ENCODE measurements at places on chromosomes 16 and 17. TPM values are rescaled to one million over a fixed set of nuclear protein-coding genes. Genes with fewer than 3 reads are reported as not detected.

Gene HYDIN
- total RNA-seq, result not detected

Gene ZP2
- not detected for total RNA-seq

Gene PRSS27
- 1.8 TPM for total RNA-seq

Gene KRT33A
- total RNA-seq, result not detected

Gene KRTAP9-3
- not detected for total RNA-seq

Gene FAM117A
- 10.9 TPM for total RNA-seq

- H3K27me3 ChIP-seq, result peaks cover 12% of the 10 kb centered on the region
- peaks cover 9% of the 10 kb centered on the region for H3K4me1 ChIP-seq
- no peak overlapping the region for H3K4me3 ChIP-seq
- no peaks in the 10 kb centered on the region for H3K36me3 ChIP-seq
Observed at GRCh38 chr16:68781784-68782183, 44.7 kb downstream of the CDH1 start.

- H3K27ac ChIP-seq, result no peak overlapping the region
- H3K4me3 ChIP-seq, result no peak overlapping the region
- no peak for DNase-seq
- peaks cover 17% of the 10 kb centered on the region for H3K27me3 ChIP-seq
Observed at GRCh38 chr17:79479876-79480275, 131.0 kb downstream of the RBFOX3 start.

- no peaks in the 10 kb centered on the region for H3K4me1 ChIP-seq
- H3K27me3 ChIP-seq, result no peaks in the 10 kb centered on the region
- no peak for DNase-seq
- no peaks in the 10 kb centered on the region for H3K36me3 ChIP-seq
Observed at GRCh38 chr16:65481956-65482355, 360.1 kb upstream of the CDH11 start.

- H3K36me3 ChIP-seq, result peaks cover 14% of the 10 kb centered on the region
- H3K27ac ChIP-seq, result no peak overlapping the region
- H3K4me3 ChIP-seq, result no peak overlapping the region
- H3K4me1 ChIP-seq, result peaks cover 7% of the 10 kb centered on the region
Observed at GRCh38 chr17:82835766-82836512, 3.9 kb downstream of the ZNF750 start.

GRCh38 chr17:27379888-27380533 is 76.2 kb upstream of the KSR1 start:
- no peak overlapping the region for H3K4me3 ChIP-seq
- peaks cover 32% of the 10 kb centered on the region for H3K27me3 ChIP-seq
- DNase-seq, result no peak

GRCh38 chr17:64547319-64547718 is 40.5 kb downstream of the CEP95 start:
- no peak for DNase-seq
- peaks cover 18% of the 10 kb centered on the region for H3K36me3 ChIP-seq
- H3K4me1 ChIP-seq, result no peaks in the 10 kb centered on the region
- H3K4me3 ChIP-seq, result no peak overlapping the region
- no peaks in the 10 kb centered on the region for H3K27me3 ChIP-seq

DNA sequence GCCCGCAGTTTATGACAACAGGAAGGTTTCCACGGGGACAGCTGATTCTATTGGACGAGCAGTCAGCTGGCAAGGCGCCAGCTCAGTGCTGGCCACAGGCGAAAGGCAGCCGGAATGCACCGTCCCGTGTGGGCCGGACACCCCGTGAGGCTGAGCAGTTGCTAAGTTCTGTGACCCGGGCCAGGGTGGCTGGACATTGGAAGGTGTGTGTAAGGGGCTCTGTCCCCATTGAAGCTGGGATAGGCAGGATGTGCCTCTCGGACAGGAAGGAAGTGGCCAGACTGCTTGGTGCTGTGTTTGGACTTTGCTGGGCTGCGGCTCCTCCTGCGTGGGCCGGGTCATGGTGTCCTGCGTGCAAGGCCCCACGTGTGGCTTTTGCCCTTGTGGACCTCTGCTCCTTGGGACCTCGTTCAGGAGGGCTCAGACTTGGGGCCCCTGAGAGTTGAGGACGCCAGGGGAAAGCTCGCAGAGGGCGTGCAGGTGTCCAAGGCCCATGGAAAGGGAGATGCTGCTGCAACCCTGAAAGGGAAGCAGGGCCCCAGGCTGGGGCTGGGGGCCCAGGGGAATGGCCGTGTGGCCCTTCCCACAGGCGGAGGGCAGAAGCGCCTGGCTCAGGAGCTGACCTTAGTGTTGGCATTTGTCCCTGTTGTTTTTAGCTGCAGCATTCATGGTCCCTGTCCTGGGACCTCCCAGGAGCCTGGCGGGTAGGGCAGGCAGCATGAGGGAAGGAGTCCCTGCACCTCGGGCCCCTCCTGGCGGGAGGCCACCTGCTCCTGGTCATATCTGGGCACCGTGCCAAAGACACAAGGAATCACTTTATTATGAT is 10.0 kb downstream of the BAIAP2 start:
- no peaks in the 10 kb centered on the region for H3K27me3 ChIP-seq
- H3K27ac ChIP-seq, result no peak overlapping the region

DNA sequence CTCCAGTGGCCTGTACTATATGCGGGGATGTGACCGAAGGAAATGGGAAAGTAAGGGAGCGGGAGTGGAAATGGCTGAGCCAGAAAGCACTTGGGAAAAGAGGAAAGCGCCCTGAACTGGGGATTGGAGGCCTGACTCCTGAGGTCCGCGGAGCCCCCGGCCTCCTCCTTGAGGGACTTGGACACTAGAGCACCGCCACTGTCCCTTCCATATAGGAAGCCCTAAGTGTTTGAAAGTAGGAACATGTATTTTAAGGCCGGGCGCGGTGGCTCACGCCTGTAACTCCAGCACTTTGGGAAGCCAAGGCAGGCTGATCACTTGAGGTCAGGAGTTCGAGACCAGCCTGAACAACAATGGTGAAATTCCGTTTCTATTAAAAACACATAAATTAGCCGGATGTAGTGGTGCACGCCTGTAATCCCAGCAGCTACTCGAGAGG is 530 bp upstream of the ZDHHC7 start:
- peaks cover 26% of the 10 kb centered on the region for H3K4me1 ChIP-seq
- peaks cover 6% of the 10 kb centered on the region for H3K36me3 ChIP-seq

DNA sequence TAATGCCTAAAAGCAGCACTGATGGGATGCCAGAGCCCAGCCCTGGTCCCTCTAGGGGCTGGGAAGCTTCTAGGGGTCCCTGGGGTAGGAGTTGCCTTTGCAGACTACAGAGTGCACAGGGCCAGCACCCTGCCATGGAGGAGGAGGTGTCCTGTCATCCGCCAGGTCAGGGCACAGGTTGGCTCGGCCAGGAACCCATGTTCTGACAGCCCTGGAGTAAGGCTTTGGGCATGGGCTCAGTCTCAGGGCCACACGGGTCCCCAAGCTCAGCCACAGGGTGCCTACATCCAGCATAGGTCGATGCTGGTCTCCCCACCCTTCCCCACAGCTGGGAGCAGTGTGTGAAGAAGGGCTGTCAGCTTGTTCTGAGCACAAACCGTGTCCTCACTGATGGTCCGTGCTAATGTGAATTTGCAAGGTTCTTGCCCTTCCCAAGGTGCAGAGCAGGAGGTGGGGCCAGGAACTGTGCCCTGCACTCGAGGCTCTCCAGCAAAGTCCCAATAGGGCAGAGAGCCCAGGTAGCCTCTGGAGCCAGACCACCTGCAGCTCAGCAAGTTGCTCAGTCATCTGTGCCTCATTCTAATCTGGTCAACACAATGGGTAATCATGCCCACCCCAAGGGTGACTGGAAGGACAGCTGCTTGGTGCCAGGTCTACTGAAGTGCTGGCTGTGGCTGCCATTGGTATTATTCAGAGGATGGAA is 72.8 kb downstream of the AMFR start:
- peaks cover 2% of the 10 kb centered on the region for H3K27me3 ChIP-seq
- peaks cover 19% of the 10 kb centered on the region for H3K4me1 ChIP-seq
- no peak for DNase-seq
- H3K27ac ChIP-seq, result no peak overlapping the region
- H3K4me3 ChIP-seq, result no peak overlapping the region

DNA sequence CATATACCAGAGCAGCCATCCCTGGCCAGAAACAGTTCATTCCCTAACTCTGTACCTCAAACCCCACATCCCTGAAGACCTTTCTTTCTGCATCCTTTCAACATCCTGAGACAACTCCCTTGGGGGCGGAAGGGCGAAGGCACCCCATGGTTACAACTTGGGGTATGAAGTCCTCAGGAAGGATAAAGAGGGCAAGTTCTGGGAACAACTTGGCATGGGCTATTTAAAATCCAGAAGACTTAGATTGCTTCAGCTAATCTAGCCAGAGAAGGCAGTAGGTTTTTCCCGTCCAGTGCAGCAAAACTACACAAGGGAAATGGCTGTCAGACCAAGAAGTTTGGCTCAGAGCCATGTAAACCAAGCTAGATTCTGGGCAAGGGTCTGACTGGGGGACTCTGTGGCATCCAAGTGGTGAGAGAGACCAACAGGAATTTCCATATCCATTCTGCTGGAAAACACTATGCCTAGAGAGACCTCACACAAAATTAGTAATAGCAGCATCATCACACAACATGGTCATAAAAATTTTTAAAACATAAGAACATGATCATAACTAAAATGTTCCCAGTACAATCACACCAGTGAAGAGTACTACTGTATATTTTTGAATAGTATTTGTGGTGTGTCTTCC is 113.2 kb downstream of the CDYL2 start:
- H3K27ac ChIP-seq, result no peak overlapping the region
- peaks cover 64% of the 10 kb centered on the region for H3K4me1 ChIP-seq
- H3K4me3 ChIP-seq, result no peak overlapping the region

DNA sequence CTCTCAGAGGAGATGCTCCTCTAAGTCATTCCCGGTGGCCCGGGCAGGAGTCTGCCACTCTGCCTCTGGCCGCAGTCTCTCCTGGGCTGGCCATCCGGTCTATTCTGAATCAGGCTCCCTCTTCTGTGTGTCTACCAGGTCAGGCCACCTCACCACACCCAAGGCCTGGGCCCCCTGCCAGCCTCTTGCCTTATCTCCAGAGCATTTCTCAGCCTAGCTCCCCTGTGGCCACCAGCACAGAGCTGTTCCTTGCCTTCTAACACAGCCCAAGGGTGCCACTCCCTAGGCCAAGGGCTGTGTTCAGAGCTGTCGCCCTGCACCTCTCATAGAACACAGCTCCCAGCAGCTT is 55.3 kb downstream of the MYO18A start:
- no peaks in the 10 kb centered on the region for H3K27me3 ChIP-seq
- DNase-seq, result no peak
- H3K4me1 ChIP-seq, result peaks cover 1% of the 10 kb centered on the region
- no peak overlapping the region for H3K4me3 ChIP-seq

GRCh38 chr16:1062895-1063294 is 9.7 kb upstream of the SSTR5 start:
- no peaks in the 10 kb centered on the region for H3K4me1 ChIP-seq
- no peak for DNase-seq
- H3K27me3 ChIP-seq, result peaks cover 7% of the 10 kb centered on the region
- H3K27ac ChIP-seq, result no peak overlapping the region
- H3K36me3 ChIP-seq, result no peaks in the 10 kb centered on the region

GRCh38 chr17:71004413-71004812 is 835.1 kb downstream of the KCNJ2 start:
- H3K27me3 ChIP-seq, result no peaks in the 10 kb centered on the region
- H3K36me3 ChIP-seq, result no peaks in the 10 kb centered on the region
- H3K27ac ChIP-seq, result no peak overlapping the region
- no peak overlapping the region for H3K4me3 ChIP-seq
- H3K4me1 ChIP-seq, result no peaks in the 10 kb centered on the region
- DNase-seq, result no peak

GRCh38 chr17:48624544-48625494 is 1.3 kb downstream of the HOXB9 start:
- DNase-seq, result peak; percentile 78
- no peak overlapping the region for H3K27ac ChIP-seq
- H3K27me3 ChIP-seq, result peaks cover 82% of the 10 kb centered on the region
- peaks cover 10% of the 10 kb centered on the region for H3K4me1 ChIP-seq

DNA sequence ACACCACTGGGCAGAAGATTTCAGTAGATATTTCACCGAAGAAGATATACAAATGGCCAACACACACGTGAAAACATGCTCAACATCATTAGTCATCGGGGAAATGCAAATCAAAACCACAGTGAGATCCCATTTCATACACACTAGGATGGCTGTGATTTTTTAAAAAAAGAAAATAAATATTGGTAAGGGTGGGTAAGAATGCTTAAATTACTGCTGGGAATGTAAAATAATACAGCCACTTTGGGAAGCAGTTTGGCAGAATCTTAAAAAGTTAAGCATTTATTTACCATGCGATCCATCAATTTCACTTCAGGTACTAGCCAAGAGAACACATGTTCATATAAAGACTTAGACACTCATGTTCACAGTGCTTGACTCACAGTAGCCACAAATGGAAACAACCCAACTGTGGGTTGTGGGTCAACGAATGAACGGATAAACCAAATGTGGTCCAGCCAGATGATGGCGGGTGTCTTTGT is 6.5 kb upstream of the C16orf74 start:
- H3K27ac ChIP-seq, result no peak overlapping the region
- no peak for DNase-seq
- peaks cover 27% of the 10 kb centered on the region for H3K27me3 ChIP-seq
- no peak overlapping the region for H3K4me3 ChIP-seq
- no peaks in the 10 kb centered on the region for H3K36me3 ChIP-seq

- H3K27ac ChIP-seq, result no peak overlapping the region
- peak overlapping the region; percentile 15 for H3K4me3 ChIP-seq
- no peak for DNase-seq
Observed at GRCh38 chr17:38419508-38419981, 8.7 kb upstream of the ARHGAP23 start.

DNA sequence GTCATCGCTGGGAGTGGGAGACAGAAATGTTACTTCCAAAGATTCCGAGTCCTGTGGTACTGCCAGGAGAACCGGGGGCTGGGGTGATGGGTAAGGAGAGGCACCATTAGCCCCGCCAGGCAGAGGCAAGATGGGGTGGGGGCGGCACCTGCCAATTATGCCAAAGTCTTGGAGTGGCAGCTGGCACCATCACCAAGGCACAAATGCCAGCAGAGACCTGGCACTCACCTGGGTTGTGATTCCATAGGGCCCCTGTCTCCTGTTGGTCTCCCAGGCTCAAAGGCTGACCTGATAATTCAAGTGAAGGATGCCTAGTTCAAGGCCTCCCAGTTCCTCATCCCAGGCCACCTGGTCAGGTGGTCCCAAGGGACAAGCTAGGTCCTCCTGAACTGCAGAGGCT is 7.6 kb downstream of the NXPH3 start:
- no peak overlapping the region for H3K4me3 ChIP-seq
- H3K36me3 ChIP-seq, result no peaks in the 10 kb centered on the region
- peaks cover 6% of the 10 kb centered on the region for H3K27me3 ChIP-seq

GRCh38 chr16:67474551-67475455 is 6.2 kb downstream of the ATP6V0D1 start:
- peaks cover 9% of the 10 kb centered on the region for H3K4me1 ChIP-seq
- no peak for DNase-seq
- H3K36me3 ChIP-seq, result peaks cover 1% of the 10 kb centered on the region
- H3K27me3 ChIP-seq, result no peaks in the 10 kb centered on the region

DNA sequence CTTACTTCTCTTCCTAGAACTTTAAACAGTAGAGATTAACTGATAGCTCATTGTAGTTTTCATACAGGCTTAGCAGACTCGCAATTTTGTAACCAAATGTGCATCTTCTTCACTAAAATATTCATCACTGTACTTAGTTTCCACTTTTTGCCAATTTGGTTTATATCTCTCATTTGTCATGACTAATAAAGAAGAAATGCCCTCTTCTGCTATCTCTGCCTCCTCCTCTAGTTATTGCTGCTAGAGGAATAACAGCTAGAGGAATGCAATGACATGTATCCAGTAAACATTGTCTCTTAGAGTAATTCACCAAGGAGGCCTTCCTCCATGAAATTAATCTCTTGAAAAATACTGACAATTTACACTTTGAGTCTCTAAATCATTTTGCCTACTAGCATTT is 115.5 kb upstream of the COX10 start:
- no peak overlapping the region for H3K27ac ChIP-seq
- H3K4me3 ChIP-seq, result no peak overlapping the region
- peaks cover 12% of the 10 kb centered on the region for H3K36me3 ChIP-seq

GRCh38 chr17:77476006-77476405 is 335.2 kb downstream of the SEC14L1 start:
- H3K27me3 ChIP-seq, result no peaks in the 10 kb centered on the region
- H3K27ac ChIP-seq, result peak overlapping the region; percentile 34
- peaks cover 37% of the 10 kb centered on the region for H3K36me3 ChIP-seq
- no peak overlapping the region for H3K4me3 ChIP-seq
- H3K4me1 ChIP-seq, result peaks cover 67% of the 10 kb centered on the region
- no peak for DNase-seq
